ENCODE measurements at places on chromosomes 1 and 21. TPM values are rescaled to one million over a fixed set of nuclear protein-coding genes. Genes with fewer than 3 reads are reported as not detected.

TEKT2 gene
- not detected for total RNA-seq

MTARC1 gene
- total RNA-seq, result 2.5 TPM

PADI4 gene
- total RNA-seq, result not detected

NUF2 gene
- 0.89 TPM for total RNA-seq

DNAJC6 gene
- 2.0 TPM for total RNA-seq

Measured in smooth muscle cell of the umbilical artery (primary cell).